Activated CD4-positive, alpha-beta T cell treated with anti-CD3 and anti-CD28 coated beads for 24 hours (primary cell): ENCODE measurements at places on chromosomes 11 and 22.
A peak's percentile ranks its signal among the peaks of the same experiment; 100 is the strongest.

DNA sequence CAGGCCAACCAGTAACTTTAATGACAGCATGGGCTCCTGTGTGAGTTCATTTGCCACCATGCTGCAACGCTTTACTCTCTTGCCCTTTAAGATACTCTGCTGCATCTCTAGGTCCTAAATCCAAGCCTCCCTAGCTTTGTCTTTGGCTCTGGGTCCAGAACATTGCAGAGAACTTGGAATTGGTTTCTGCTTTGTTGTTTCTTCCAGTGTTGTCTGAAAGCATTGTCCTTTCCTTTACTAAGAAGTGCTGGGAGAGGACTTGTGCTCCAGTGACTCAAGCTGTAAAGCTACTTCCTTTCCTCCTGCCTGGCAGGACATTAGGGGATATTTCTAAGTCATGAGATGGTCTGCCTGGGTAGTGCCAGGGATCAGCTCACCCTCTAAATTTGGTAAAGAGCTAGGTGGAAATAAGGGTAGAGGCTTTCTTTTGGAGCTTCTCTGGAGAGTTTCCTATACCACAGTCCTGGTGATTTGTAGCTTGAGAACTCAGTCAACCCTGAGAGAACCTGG, 202.5 kb upstream of the CADM1 start:
- no peak for DNase-seq

GRCh38 chr11:7154881-7155361, 66.1 kb downstream of the RBMXL2 start:
- no peak for DNase-seq

GRCh38 chr11:86372586-86372985, 2.1 kb upstream of the CCDC81 start:
- no peak for DNase-seq

- no peak for DNase-seq
Observed at GRCh38 chr22:22397292-22397870, 111.2 kb downstream of the ZNF280B start.

- DNase-seq = no peak
Observed at GRCh38 chr11:12200991-12201985, 90.9 kb downstream of the MICAL2 start.

GRCh38 chr22:30609260-30610185, 2.5 kb downstream of the TCN2 start:
- DNase-seq = no peak

- no peak for DNase-seq
Observed at GRCh38 chr11:114202011-114202609, 94.1 kb upstream of the NNMT start.

DNA sequence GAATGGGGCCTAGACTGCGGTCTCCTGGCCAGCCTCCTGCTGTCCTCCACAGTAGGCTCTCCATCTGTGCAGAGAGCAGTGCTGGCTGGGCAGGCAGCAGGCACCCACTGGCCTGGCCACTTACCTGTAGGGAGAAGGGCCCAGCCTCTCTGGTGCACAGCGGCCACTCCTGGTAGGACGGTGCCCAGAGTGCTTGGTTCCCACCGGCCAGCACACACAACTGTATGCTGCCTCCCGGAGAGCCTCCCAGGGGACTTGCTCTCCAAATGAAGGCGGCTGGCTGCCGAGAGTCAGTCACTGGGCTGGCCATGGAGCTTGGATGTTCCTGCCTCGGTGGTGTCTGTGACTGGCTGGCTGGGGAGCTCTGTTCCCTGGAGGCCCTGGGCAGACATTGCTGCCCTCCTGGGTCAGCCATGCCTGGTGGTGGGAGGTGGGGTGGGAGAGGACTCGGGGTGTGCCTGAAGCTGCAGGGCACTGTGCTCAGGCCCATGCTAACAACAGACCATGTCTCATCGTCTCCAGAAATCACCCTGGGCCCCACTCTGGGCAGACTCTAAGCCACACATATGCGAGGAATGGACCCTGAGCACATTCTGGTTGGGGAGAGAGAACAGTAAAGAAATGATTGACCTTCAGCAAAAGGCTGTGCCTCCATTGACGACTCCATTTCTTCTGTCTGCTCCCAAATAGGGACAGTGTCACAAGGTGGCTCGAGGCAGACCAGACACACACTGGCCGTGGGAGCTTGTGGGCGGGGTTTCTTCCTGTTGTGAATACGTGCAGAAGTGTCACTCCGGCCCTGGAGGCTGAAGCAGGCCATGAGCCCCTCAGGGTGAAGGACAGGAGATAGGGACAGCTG, 350.8 kb downstream of the TBC1D22A start:
- no peak for DNase-seq

DNA sequence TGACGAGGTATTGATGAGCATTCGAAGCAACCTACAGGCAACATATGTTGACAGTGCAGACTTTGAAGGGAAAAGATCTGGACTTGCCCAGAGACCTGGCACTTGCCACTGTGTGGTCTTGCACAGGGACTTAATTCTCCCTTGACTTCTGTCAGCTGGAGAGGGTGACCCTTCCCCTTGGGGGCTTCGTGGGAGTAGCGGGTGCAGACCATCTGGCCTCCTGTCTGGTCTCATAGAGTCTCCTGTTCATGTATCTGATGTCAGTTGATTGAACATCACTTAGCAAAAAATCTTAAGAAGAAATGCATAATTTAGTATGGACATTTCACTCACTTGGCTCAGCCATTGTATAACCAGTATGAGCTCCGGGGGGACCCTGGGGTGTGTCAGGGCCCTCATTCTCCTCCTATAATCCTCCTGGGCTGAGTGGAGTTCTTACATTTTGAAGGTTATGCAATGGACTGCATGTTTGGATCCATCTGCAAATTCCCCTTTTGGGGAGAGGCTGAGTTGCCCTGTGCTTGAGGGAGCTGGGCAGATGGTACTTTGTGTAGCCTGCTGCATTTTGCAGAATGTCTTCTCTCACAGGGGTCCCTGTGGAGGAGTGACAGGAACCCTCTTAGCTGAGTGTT, 13.0 kb downstream of the BCR start:
- no peak for DNase-seq

GRCh38 chr11:86671531-86672006, 847 bp downstream of the ME3 start:
- peak; percentile 11 for DNase-seq

DNA sequence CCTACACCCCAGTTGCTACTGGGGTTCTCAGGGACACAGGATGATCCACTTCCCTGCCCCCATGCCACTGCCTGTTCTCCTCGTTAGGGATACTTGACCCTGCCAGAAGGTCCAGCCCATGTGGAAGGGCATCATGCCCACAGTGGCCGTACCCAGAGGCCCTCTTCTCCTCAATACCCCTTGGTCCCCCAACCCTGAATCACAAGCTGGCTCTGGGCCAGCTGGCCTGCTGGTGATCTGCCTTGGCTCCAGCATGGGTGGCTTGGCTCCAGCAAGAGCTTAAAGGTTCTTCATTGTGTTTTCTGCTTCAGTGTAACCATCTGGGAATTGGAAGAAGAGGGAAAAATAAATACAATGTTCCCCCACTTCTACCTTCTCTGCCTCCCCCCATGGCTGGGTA, 11.1 kb upstream of the TPBGL start:
- DNase-seq = no peak

DNA sequence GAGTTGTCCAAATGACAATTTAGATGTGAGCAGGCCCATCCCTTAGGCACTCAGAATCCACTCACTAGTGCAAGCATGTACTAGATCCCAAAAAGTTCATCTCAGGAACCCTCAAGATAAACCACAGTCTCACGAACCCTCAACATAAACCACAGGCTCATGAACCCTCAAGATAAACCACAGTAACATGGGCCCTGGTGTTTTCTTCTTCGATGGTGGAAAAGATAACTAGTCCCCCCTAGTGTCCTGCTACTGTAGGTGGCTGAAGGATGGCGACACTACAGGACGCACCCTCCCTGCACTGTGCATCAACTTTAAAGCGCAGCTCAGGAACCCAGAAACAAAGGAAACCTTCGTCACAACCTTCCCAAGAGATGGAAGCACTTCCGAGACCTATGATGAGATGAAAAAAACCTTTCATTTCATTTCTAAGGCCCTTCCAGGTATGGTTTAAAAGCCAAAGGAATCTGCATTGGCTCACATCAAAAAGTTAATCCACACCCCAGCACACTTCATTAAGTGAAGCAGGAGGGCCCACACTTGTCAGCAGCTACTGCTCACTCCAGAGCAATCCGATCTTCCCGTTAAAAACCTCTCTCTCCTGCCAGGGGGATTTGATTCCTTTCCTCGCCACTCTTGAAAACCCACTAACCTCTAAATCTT, 2.4 kb downstream of the LARGE1 start:
- DNase-seq = no peak

DNA sequence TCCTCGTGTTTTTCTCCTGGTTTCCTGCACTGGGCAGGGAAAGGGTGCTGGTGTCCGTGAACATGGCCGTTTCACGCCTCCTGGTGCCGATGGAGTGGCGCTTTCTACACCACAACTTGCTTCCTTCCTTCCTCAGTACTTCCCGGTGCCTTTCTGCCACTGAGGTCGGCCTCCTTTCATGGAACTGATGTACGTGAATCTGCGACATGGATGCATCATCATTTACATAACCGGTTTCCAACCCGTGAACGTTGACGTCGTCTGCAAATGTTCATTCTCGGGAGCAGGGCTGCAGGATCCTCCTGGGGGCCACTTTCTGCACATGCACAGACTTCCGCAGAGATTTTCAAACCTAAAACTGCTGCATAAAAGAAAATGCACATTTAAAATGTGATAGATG, 474.4 kb downstream of the BRD1 start:
- no peak for DNase-seq

DNA sequence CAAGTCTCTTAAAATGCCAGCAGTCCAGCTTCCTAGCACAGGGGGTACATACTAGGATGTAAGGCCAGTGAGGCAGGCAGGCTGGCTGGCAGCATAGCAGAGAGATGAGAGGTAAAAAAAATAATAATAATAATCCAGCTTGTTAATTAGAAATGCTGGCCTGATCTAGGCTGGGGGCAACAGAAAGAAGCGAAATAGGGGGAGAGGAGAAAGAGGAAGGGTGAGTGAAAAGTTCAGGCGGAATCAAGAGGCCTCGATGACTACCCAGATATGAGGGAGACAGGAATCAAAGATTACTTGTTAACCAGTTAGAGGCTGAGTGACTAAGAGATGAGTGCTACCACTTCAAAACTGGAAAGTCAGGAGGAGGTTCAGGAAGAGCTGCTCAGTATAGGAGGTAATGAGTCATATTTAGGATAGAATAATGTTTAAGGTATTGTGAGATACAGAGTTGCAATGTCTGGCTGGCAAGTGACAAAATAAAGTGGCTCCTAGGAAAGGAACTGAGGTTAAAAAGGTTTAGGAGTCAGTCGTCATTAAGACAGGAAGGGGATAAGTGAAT, 2.8 kb downstream of the ALKBH8 start:
- DNase-seq = no peak

- no peak for DNase-seq
Observed at GRCh38 chr11:6900327-6900999, 8.2 kb upstream of the OR2D2 start.

DNA sequence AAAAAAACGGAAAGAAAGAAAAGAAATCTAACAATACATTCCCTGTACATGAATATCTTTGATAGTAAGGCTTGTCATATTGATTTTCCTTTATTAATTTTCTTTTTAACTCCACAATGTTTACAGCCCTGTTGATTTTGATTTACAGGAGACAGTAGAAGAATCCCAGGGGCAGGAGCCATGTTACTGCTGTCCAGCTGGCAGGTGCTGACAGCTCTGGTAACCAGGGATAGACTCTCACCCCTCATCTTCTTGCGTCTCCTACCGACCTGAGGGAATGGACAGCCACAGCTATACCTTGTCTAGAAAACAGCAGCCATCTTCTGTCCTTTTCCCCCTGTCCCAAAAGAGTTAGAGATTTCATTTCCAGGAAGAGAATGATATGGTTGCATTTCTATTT, 37.4 kb downstream of the PRDM10 start:
- no peak for DNase-seq

DNA sequence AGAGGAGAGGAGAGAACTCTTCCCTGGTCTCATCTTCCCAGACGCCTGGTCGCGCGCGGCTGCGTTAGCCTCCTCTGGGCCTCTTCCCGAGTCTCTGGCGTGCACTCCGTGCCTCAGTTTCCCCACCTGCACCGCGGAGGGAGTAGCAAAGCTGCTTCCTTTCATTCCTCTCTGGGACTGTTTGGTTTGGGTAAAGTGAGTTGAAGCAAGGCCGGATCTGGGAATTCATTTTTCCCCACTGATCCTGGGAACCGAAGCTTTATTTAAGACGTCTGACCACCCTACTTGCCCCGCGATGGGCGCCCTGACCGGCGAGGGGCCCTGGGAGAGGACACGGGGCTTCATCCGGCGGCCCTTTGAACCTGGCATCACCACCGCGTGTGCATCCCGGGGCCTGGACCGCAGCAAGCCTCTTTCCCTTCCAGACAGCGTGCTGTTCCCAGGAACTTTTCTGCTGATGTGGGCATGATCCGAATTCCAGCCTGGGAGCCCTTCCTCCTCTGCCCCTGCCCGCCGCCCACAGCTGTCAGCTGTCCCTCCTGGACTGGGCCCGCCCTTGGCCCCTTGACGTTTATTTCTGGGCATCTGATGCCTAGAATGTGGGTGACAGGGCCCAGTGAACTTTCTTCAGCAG, 758 bp downstream of the LDLRAD3 start:
- no peak for DNase-seq

- DNase-seq = no peak
Observed at GRCh38 chr11:66676282-66676919, 1.3 kb downstream of the RBM4B start.

- no peak for DNase-seq
Observed at GRCh38 chr11:36501236-36501635, 8.8 kb downstream of the TRAF6 start.

DNA sequence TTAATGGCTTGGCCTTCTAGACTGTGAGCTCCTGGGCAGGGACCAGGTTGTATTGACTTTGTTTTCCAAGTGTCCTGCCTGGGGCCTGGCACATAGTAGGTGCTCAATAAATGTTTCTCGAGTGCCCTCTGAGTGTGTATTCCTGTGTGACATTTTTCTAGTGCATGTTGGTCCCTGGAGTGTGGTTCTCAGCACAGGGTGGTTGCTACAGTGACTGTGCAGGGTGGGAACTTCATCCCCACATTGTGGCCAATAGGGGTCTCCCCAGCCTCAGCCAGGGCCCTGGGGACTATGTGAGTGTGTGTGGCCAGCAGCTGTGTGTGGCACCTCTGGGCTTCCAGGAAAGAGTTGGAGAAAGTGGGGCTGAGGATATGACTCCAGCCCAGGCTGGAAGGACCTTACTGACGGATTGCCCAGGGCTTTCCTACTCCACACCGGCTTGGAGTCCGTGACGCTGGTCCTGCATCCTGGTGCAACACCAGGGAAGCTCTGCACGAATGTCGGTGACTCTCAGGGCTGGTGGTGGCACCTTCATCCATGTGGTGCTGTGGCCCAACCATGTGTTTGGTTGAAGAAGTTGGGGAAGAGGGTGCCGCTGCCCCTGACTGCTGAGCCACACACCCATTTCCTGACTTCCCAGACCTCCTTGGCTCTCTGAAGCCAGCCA, 9.0 kb upstream of the MARK2 start:
- DNase-seq = no peak

GRCh38 chr22:50306753-50307749, at the start of gene PLXNB2:
Gene PLXNB2 (minus strand): TSS chr22:50307646. CDS start chr22:50290584, 17,062 bp downstream.
- DNase-seq = no peak

- no peak for DNase-seq
Observed at GRCh38 chr22:35506259-35506570, 34.4 kb upstream of the RASD2 start.
